T47D (cell line): ENCODE measurements at places on chromosomes 5 and 9.

DNA sequence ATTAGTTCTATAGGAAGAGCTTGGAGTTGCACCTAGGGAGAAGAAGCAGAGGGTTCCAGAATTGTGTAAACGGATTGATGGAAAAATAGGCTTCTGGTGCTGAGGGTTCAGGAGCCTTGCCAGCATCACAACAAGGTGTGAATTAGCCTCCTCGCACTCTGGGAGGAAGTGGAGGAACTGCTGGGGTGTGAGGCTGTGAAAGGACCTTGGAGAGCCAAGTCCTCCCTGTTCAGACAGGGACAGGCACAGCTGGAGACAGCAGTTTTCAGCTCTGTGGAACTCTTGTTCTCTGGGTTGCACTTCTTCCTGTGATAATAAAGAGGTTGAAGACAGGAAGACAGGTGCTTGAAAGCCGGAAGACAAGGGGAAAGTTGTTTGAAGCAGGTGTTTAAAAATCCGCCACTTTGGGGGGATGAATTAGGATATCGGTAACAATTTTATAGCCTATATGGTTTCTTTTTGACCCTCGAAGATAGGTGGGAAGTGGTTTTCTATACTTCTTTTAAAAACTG lies 22.6 kb downstream of the DAPK1 start:
- DNase-seq: no peak

DNA sequence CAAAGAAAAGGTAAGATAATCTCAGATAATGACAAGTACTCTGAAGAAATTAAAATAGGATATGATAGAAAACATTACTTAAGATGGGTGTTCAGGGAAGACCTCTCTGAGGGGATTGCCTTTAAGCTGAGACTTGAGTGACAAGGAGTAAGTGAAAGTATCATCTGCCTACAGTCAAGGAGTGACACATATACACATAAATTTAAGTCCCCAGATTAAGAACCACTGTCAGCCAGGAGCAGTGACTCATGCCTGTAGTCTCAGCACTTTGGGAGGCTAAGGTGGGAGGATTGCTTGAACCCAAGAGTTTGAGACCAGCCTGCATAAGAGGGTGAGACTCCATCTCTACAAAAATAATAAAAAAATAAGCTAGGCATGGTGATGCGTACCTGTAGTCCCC lies 19.7 kb upstream of the ANKHD1 start:
- DNase-seq: no peak

- no peak for DNase-seq
These were observed 153.1 kb downstream of the PCSK1 start for GRCh38 chr5:96279801-96280542.

- DNase-seq: no peak
These were observed 42.3 kb upstream of the SEMA6A start for GRCh38 chr5:116616876-116617275.

DNA sequence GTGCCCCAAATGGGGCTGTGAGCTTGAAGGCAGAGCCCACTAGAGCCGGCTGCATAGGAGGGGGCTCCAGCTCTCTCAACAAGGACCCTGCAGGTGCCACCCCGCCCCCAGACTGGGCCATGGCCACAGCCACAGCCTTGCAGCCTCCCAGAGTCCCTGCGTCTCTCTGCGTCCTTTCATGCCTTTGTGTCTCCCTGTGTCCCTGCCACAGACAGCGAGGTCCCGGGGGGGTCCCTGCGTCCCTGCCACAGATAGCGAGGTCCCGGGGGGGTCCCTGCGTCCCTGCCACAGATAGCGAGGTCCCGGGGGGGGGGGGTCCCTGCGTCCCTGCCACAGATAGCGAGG lies 6.3 kb downstream of the NOXA1 start:
- DNase-seq: no peak

DNA sequence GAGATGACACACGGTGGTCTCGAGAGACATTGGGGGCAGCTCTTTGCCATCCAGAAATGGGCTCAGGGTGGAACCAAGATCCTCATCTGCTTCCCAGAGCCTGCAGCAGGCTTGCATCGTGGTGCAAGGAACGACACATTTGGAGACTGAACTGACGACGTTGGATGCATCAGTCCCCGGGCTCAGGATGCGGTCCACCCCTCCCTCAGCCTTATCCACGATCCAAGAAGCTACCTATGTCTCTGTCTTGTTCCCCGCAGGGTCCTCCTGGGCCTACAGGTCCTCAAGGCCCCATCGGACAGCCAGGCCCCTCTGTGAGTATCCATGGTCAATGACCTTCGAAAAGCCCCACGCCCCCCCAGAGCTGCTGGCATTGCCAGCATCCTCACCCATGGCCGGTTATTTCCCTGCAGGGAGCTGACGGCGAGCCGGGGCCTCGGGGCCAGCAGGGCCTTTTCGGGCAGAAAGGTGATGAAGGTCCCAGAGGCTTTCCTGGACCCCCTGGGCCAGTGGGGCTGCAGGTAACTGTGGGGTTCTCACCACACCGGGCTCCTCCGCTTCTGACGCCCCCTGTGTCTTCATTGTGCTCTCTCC lies 69.4 kb upstream of the FCN2 start:
- DNase-seq: no peak

- no peak for DNase-seq
These were observed 3.0 kb upstream of the RGS14 start for GRCh38 chr5:177354711-177355110.

DNA sequence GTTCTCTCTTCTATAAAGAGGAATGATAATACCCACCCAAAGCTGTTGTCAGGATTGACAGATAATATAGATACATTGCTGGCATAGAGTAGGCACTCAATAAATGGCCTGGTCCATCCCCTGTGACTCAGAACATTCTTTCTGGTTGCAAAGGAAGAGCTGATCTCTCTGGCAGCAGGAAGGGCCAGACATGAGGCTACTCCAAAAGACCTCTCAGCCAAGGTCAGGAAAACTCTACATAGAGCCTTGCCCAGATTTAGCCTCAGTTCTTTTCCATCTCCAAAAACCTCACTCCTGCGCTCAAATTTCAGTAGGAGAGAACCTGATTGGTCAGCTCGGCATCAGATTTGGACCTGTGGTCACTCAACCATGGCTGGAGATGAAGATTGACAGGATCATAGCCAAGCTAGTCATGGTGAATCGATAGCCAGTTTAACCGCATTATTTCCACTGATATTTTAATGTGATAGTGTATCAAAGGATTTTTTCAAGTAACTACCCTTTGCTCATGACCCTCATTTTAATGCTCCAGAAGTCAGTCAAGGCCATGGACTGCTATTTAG lies 319.6 kb downstream of the DRD1 start:
- DNase-seq: no peak

DNA sequence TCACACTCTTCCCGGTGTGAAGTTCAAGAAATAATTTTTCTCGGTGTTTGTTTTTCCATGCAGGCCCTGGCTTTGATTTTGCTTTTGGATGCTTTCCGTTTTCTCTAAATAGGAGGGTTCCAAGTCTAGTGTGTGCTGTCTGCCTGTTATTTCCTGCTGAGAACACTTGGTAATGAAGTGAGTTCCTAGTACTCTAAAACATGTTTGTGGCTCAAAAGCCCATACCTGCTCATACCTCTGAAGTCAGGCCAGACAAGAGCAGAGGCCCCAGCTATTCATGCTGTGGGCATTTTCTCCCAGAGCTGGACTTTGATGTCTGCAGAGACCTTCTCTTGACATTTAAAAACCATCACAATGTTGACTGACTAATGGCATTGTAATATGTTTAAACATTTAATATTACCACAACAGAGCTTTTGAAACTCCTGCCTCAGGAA lies 211.2 kb downstream of the GOLPH3 start:
- peak; percentile 28 for DNase-seq

GRCh38 chr5:150317048-150318003 lies 14.6 kb upstream of the ARSI start:
- DNase-seq: no peak

DNA sequence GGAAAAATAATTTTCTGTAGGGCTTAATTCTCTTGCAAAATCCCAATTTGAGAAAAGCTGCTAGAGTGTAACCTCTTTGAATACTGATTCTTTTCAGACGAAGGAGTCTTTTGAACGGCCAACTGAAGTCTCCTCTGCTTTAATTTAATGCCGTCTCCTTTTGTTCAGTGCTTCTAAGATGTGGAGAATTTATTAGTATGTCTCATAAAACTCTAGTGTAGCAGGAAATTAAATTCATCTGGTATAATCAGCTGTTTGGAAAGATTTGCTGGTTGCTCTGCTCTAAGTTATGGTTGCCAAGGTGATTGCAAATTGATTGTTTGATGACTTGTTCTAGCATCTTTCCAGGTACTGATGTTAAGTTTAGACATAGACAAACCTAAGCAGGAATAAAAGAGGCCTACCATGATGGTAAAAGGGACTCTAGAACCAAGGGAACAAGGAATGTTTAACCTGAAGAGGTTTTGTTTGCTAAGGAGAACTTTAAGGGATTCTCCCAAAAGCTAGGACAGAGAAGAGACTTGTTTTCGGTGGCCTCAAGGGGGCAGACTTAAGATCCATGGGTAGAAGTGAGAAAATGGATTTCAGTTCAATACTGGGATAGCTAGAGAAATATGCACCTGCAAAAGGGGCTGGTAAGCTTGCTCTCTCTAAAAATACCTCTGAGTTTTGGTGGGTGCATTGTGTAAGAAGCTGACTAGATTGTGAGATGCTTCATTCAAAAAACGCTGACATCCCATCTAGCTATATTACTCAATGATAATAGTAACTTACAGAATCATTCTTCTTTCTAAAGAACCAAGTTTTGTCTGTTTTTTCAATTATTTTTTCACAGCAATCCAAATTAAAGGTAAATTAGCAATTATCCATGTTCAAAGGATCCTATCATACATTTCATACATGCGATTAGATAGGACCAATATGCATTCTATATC lies 5.7 kb upstream of the ADRB2 start:
- DNase-seq: peak; percentile 70

DNA sequence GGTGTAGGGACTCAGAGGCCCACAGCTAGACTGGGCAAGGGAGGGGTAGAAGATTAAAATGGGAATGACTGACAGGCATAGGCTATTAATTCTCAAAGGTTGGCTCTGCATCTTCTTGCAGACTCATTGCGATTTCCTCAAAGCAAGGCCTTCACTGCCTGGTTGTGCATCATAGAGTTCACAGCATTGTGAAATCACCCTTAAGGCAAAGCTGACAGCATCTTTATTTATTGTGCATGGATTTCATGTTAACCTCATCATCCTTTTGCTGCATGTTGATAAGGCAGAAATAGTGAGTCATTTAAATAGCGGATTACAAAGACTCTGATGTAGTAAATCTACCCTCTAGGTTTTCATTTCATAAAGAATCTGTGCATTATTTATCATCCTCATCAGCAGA lies 13.6 kb upstream of the PALM2AKAP2 start:
- no peak for DNase-seq

DNA sequence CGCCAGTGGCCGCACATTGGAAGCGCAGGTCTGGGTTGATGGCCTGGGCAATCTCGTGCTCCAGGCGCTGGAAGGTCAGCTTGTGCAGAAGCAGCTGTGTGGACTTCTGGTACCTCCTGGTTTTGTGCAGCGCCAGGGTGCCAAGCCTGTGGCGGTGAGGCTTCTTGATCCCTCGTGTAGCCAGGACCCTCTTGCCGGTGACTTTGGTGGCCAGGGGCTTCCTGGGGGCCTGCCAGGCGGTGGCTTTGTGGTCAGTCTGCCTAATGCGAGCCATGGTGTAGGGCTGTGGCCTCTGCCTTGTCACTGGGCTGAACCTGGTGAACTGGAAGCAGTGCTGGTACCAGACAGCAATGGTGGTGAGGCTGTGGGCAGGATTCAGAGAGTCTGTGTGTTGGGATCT lies 6.2 kb upstream of the TAF11L13 start:
- DNase-seq: no peak

DNA sequence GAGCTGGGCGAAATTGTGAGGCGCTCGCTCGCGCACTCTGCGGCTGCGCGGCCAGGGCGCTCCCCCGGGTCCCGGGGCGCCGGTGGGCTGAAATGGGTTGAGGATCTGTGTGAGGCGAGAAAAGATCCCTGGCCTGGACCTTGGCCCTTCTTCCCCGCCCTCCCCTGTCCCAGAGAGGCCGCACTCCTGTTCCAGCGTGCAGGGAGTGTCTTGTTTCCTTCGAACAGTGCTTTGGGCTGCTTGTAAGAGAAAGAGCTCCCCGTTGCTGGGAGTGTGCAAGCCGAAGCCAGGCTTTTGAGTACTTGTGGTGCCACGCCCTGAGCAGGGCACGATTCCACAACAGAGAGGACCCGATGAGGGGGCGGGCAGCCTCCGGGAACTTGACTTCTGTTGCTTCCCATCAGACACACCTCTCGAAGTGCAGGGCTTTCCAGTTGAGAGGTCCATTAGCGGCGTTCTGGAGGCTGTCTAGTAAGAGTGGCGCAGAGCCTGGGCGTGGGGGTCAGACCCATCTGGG lies 535 bp downstream of the DOLPP1 start:
- DNase-seq: no peak

- DNase-seq: no peak
These were observed 18.6 kb upstream of the ZNF366 start for GRCh38 chr5:72525816-72526215.

GRCh38 chr5:108145351-108145750 lies 236.5 kb downstream of the FBXL17 start:
- no peak for DNase-seq

DNA sequence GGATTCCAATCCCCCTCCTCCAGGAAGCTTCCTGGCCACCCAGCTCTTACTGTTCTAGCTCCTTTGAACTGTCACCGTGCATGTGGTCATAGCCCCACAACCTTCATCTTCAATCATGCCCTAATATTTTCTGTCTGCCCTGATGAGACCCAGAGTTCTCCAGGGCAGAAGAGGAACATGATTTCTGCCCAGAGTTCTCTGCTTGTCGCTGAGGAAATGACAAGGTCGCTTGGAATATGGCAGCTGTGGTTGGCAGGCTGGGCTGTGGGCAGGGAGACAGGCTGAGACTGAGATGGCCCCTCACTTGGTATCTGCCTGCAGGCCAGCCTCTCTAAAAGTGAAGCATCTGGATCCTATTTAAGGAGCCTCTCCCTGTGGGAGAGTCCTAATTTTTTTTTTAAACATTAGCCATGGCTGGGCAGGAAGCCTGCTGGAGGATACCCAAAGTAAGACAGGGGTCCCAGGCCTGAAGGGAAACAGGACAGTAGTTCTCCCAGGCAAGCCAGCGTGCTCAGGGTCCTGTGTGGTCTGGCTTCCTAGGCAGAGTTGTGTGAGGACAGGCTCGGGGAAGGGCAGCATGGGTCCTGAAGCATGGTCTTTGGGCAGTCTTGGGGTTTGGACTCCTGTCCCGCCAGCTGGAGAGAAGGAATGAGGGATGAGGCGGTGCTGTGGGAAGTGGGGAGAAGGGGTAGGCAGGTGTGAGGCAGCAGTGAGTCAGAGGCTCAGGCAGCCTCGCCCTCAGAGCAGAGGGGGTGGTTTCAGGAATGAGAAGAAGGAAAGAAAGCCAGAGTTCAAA lies 242.1 kb downstream of the FSTL4 start:
- no peak for DNase-seq

- no peak for DNase-seq
These were observed 245.4 kb upstream of the ANKH start for GRCh38 chr5:15116996-15117395.

DNA sequence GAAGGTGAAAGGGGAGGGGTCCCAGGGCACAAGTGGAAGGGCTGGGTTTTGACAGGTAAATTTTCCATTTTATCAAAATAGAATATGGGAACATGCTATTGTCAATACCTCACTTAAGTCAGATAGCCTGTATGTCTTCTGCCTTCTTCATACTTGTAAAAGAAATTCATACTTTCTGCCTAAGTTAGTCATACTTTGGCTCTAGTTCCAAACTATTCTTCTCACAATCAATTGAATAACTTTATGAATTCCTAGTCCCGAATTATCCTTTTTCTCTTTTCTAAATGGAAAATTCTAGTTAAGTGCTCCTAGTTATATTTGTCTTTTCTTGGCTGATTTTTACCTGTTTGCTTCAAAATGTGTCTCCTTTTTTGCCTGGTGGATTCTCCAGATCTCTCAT lies 271.4 kb downstream of the CSNK1G3 start:
- DNase-seq: no peak
